H7 (cell line): ENCODE measurements at places on chromosomes 3 and 15.

- DNase-seq: no peak
Observed at GRCh38 chr3:106628407-106628806, 748.8 kb upstream of the CCDC54 start.

- DNase-seq: no peak
Observed at GRCh38 chr3:11991751-11992150, 12.4 kb upstream of the SYN2 start.

GRCh38 chr3:79517766-79518413, 249.9 kb downstream of the ROBO1 start:
- no peak for DNase-seq

DNA sequence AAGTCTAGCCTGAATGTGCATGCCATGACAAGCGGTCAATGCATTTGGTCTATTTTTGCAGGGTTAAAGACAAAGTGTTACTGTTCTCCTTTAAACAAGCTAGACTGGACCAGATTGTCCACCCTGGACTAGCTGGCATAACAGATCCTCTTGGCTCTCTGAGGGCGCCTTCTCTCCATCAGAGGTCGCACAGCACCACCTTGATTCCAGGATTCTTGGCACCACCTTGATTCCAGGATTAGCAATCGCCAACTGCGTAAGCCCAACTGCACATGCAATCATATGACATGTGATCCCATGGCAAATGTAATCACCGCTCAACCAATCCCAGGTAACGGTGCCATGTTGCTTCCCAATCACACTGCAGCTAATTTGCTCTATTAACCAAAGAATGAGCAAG, 98.6 kb downstream of the OXNAD1 start:
- DNase-seq: no peak

DNA sequence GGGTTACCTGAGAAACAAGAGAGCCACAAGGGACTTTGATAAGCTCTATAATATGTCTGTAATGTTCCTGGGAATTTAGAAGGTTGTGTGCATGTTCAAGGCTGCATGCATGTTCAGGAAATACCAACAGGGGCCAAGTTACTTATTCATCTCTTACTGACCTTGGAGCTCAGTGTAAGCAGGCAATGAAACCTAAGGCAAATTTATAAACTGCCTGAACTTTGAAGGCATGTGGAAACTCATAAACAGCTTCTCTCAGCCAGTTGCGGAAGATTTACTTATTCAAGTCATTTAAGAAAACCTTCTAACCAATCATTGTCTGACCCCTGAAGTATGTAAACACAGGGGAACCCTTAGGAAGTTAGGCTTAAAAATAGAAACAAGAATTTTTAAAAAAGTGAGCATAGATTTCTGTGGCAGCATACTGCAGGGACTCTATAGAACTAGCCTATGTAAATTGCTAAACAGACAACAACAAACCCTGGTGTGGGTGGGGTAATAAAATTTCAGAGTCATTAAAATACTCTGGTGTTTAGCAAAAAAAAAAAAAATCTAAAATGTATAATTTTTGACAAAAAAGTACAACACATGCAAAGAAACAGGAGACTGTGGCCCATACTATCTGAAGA, 57.2 kb downstream of the SLC15A2 start:
- no peak for DNase-seq

GRCh38 chr3:151989621-151990020, 116.2 kb downstream of the SUCNR1 start:
- DNase-seq: no peak

DNA sequence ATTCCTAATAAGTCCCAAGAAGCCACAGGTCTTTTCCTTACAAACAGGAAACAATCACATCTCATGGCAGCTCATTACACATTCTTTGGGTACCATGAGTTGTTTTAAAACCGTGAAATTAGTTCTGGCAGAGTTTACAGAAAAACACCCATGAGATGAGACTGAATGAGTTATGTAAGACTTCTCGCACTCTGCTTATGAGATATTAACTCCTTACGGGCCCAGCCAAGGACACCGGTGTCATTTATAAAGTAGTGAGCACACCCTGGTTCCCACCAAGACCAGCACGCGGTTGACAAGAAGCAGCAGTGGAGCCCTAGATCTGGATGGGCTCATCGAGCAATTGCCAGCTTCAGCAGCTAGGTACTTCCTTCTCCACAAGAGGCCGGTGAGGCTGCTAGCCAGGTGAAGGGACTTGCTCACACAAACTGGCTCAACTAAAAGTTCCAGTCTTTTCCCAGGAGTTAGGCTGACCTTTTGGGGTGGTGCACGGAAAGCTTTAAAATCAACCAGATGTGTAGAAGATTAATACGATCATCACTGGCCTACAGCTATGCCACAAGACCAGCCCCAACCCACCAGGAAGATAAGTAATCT, 318.6 kb upstream of the ICE2 start:
- DNase-seq: no peak

DNA sequence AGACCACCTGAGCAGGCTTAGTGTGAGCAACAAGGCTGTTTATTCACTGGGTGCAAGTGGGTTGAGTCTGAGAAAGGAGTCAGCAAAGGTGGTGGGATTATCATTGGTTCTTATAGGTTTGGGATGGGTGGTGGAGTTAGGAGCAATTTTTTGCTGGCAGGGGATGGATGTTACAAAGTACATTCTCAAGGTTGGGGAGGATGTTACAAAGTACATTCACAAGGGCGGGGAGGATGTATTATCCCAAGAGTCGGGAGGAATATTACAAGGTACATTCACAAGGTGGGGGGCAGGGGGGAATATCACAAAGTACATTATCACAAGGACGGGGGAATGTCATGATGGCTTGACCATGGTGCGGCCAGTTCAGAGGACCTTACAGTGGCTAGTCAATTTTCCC, 32.9 kb upstream of the OSBPL11 start:
- DNase-seq: no peak
